Activated CD4-positive, alpha-beta T cell treated with anti-CD3 and anti-CD28 coated beads for 4 hours (primary cell): ENCODE measurements at places on chromosomes 1 and 21.

DNA sequence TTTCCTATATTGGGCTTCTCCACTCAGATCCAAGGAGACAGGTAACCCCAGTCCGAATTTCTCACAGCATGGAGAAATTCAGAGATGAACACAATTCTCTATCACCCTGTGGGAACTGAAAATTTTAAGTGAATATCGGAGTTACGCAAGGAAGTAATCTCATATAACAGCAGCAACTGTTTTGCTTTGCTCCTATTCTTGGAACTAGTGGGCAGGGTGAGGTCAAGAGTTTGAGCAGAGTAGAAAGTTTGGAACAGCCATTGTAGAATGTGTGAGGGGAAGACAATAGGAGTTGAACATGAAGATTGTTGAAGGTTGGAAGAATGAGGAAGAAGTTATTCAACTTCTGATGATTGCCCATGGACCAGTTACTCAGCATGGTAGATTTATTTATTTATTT, 24.3 kb upstream of the SLC35D1 start:
- DNase-seq: no peak

DNA sequence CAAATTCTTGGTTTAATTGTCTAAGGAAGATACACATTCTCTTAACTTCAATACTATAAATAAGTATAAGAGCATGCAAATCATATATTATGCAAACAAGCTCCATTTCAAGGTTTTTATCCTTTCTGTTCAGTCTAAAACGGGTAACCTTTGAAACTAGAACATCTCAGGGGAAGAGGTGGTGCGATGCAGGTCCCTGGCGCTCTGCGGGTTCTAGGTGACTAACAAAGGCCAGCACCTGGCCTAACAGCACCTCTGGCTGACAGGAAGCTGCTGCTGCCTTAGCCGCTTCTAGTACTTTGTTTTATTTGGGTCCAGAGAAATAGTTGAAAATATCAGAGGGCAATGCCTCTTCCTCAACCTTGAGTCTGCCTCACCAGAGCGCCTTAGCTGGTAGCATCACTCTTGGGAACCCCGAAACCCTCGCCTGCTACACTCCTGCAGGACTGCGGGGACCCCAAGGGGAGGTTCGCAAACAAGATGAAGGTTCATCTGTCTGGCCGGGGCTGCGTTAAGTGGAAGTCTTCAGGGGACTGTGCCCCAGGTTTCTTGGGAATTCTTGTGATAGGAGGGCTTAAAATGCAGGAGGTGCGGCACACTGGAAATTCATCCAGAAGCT, 45.5 kb downstream of the PRDM15 start:
- DNase-seq: no peak

- DNase-seq: no peak
These were observed 12.4 kb downstream of the SLC19A2 start for GRCh38 chr1:169473347-169473746.

- DNase-seq: no peak
These were observed 67.4 kb downstream of the LUZP1 start for GRCh38 chr1:23101101-23101827.

DNA sequence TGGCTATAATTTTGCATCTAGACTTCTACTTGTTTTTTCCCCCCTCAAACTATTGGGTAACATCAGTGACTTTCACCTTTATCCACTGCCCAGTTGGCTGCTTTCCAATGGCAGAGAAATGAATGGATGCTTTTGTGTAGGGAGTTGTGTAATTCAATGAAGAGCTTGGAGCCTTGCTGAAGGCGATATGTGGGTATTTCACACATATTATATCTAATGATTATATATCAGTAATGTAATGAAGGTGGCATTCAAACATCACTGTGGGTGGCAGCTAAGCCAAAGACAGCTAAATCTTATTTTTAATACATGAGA, 81.2 kb downstream of the TGFB2 start:
- DNase-seq: no peak

DNA sequence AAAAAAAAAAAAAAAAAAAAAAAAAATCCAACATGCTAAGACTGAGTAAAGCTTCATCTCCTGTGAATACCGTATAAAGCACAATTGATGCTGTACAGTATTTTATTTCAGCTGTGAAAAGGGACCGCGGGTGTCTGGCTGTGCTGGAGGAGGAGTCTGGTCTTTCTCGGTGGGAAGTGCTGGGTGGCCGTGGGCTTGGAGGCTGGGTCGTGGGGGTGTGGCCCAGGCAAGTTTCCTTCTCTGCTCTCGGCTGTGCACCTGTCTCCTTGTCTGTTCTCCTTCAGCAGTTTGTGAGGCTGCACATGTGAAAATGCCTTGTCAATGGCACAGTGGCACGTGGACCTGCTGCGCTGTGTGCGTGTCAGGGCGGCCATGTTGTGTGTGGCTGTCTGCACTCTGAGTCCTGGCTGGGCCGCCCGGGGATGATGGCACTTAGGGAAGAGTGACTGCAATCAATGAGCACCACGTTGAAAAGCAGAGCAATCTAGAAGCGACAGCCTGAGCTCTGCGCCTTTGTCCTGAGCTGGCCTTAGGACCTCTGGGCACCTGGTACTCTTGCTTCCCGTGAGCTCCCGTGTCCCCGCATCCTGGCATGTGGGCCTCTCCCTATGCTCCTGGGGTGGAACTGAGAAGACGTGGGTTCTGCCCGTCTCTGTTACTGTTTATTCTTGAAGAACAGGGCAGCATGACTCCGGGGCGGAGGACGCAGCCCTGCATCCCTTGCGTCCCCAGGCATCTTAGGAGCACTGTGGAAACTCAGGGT, 14.5 kb downstream of the AGPAT3 start:
- no peak for DNase-seq

- DNase-seq: no peak
These were observed 126.0 kb upstream of the CAMK1G start for GRCh38 chr1:209457401-209458125.

- DNase-seq: no peak
These were observed 266.3 kb upstream of the OLFM3 start for GRCh38 chr1:102262994-102263393.

- DNase-seq: no peak
These were observed 29.9 kb downstream of the PCSK9 start for GRCh38 chr1:55069280-55069679.

GRCh38 chr1:151773702-151774101, 10.4 kb upstream of the MRPL9 start:
- DNase-seq: no peak

GRCh38 chr1:156246241-156246780, 1.5 kb downstream of the PAQR6 start:
- DNase-seq: no peak

DNA sequence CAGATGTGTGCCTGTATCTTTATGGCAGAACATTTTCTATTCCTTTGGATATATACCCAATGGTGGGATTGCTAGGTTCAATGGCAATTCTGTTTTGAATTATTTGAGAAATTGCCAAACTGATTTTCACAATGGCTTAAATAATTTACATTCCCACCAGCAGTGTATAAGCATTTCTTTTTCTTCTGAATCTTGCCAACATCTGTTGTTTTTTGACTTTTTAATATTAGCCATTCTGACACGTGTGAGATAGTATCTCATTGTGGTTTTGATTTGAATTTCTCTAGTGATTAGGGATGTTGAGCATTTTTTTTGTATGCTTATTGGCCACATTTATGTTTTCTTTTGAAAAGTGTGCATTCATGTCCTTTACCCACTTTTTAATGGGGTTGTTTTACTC, 864.3 kb upstream of the ADAMTS5 start:
- no peak for DNase-seq

- no peak for DNase-seq
These were observed 60.6 kb downstream of the KCNAB2 start for GRCh38 chr1:6106321-6106731.

DNA sequence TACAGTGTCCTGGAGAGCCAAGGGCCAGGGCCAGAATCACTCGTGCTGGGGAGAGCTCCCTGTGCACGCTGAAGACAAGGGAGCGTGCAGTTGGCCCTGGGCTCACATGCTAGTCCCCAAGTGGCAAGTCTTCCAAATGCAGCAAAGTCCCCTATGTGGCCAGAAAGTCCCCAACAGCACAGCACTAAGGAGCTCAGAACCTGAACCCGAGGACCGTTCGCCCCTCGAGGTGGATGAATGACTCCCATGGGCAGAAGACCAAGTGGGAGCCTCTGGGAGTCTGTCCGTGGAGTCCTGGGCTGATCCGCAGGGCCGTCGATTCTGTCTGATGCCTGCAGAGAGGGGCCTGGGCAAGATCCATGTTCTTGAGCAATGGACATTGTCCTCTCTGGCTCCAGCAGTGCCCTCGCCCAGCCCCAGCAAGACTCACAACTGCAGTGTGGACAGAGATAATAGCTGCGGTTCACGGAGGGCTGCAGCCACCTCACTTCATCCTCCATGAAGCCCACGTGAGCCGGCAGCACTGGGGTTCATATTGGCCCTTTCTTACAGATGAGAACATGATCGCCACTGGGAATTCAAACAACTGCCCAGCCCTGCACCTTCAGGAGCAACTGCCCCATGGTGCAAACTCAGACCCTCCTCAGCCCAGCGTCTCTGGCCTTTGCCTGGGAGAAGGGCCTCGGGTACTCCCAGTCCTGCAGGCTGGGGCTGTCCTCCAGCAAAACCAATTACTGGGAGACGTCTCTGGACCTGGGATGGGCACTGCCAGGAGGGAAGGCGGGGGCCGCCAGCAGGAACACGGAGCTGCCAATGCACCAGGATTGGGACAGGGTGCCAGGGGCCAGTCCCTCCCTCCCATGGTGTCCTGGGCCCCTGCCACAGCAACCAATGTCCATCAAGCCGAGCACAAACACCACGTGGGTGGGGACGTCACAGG, 243.7 kb downstream of the NPHP4 start:
- DNase-seq: no peak

GRCh38 chr1:231053493-231054162, 13.6 kb upstream of the FAM89A start:
- no peak for DNase-seq

DNA sequence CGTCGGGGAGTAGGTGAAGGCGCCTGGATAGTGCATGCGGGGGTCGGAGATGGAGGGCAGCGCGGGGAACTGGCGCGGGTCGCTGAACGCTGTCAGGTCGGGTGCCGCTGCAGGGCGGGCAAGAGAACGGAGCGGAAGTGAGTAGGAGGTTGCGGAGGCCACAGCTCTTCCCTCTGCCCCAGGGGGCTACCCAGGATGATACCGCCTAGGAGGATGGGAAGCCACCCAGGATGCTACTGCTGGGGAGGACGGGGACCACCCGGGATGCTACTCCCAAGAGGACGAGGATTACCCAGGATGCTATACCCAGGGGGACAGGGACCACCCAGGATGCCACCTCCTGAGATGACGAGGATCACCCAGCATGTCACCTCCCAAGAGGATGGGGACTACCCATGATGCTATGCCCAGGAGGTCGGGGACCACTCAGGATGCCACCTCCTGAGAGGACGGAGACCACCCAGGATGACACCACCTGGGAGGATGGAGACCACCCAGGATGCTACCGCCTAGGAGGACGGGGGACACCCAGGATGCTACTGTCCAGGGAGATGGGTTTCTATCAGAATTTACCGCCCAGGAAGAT, 123.8 kb downstream of the CLIC6 start:
- DNase-seq: no peak
